ENCODE measurements at places on chromosomes 6 and 20. TPM values are rescaled to one million over a fixed set of nuclear protein-coding genes. Genes with fewer than 3 reads are reported as not detected.

DNA sequence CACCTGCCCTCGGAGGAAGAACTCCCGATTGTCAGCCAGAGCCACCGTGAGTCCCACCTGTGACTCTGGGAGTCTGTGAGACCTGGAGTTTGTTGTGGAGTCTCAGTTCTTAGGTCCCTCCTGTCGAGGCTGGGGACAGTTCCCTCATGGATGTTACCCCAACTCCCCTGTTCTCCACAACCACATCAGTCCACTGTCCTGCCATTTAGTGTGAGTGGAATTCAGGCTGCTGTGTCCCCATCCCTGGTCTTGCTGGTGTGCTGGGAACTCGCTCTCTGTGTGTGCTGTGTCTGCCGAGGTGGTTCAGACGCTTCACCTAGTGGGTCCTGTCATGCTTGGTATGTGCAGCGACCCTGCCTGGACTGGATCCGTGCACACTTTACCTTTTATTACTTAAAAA lies 163.2 kb downstream of the DTNBP1 start:
- no peaks in the 10 kb centered on the region for H3K27me3 ChIP-seq
- H3K36me3 ChIP-seq = no peaks in the 10 kb centered on the region
- DNase-seq = no peak

The PNLDC1 gene
- total RNA-seq = not detected

- H3K4me1 ChIP-seq = no peaks in the 10 kb centered on the region
- no peak overlapping the region for H3K27ac ChIP-seq
- no peaks in the 10 kb centered on the region for H3K36me3 ChIP-seq
- no peaks in the 10 kb centered on the region for H3K27me3 ChIP-seq
- H3K4me3 ChIP-seq = no peak overlapping the region
- DNase-seq = no peak
Observed at GRCh38 chr20:61830241-61830930, 235.3 kb downstream of the TAF4 start.

The KIZ gene
- total RNA-seq = 46.7 TPM

The BANF2 gene
- total RNA-seq = not detected
